ENCODE measurements at places on chromosomes 7 and 10.
A peak's percentile ranks its signal among the peaks of the same experiment; 100 is the strongest.

GRCh38 chr10:12768156-12769100 lies 233.1 kb downstream of the CCDC3 start:
- DNase-seq: no peak

GRCh38 chr10:126352453-126352852 lies 35.8 kb downstream of the ADAM12 start:
- no peak for DNase-seq

- peak; percentile 7 for DNase-seq
Measured at GRCh38 chr7:140375892-140376730, 22.2 kb downstream of the SLC37A3 start.

DNA sequence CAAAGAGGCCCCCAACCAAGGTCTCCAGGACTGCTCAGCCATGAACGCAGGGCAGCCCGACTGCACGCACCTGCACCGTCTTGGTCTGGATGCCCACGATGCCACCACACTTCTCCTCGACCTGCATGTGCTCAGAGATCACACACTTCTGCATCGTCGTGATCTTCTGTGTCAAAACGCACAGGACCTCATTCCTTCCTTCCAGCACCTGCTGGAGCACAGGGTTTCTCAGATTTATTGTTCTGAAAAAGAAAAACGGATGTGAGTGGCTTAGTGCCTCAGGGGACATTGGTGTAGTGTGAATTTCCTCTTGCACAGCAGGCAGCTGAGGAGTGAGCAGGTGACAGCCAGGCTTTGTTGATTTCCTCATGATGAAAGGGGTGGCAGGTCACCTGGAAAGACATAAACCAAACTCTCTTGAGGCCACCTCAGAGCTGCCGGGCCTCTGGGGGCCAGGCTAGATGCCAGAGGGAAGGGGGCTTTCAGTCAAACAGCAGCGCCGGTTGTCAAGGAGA lies 38.2 kb downstream of the GSDME start:
- DNase-seq: no peak

GRCh38 chr10:127275793-127276450 lies 79.5 kb upstream of the INSYN2A start:
- no peak for DNase-seq

Data from activated CD4-positive, alpha-beta T cell treated with anti-CD3 and anti-CD28 coated beads for 4 hours (primary cell).